Vagina (tissue), 2 donors: ENCODE measurements at places on chromosomes 1 and 21.

GRCh38 chr1:61950418-61950817, 208.1 kb downstream of the PATJ start:
- no peak for DNase-seq

- DNase-seq: no peak
Measured at GRCh38 chr1:226541231-226541630, 7.3 kb upstream of the STUM start.

DNA sequence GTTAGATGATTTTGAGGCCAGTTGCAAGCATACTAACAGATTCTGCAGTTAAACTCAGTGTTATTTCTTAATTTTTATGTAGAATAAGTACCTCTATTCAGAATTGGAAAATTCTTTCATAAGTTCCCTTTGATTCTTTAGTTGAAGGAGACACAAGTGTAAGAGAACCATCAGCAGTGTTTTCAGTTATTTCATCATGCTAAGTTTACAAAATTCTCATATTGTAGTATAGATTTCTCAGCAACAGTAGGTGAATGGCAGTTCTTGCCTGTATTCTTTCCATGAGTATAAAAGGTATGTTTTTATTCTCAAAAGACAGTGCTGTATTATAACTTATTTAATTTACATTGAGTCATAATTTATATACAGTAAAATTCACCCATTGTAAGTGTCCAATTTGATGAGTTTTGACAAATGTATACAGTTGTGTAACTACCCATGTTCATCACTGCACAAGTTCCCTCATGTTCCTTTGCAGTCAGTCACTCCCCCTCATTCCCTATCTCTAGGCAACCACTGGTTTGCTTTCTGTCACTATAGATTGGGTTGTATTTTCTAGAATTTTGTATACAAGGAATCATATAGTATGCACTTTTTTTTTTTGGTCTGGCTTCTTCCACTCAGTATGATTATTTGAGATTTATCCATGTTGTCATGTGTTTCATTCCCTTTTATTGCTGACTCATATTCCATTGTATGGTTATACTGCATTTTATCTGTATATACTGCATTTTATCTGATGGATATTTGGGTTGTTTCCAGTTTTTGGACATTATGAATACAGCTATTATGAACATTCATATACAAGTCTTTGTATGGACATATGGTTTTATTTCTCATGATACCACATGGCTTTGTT, 3.9 kb downstream of the RPS6KC1 start:
- no peak for DNase-seq

- DNase-seq: no peak
Measured at GRCh38 chr1:56638248-56638647, 6.9 kb upstream of the PRKAA2 start.

GRCh38 chr1:195766709-195767108, 841.5 kb downstream of the KCNT2 start:
- DNase-seq: no peak

GRCh38 chr1:101006553-101006952, 19.0 kb downstream of the DPH5 start:
- no peak for DNase-seq

GRCh38 chr21:46498335-46499050, 39.8 kb downstream of the DIP2A start:
- DNase-seq: no peak

DNA sequence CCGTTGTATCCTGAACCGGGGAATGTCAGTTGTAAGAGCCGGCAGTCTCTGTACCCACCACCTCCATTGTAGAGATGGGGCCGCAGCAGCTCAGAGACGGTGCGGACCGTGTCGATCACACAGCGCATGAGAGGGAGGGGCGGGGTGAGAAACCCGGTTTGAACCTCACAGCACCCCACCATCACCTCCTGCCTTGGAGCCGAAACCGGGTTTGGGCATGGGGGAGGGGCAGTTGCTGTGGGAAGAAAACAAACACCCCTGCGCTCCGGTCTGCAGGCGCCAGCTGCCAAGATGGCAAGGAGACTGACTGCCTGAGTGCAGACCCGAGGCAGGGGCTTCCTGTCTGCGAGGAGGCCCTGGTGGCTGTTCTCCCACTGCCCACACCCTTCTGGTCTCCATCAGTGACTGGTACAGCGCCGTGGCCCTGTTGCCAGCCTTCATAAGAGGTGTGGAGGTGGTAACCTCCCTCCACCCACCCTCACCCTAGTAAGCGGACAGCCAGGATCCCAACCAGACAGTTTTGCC, 69.2 kb upstream of the SSBP3 start:
- no peak for DNase-seq

GRCh38 chr1:15406614-15407559, 2.8 kb upstream of the EFHD2 start:
- peak; percentile 95 for DNase-seq
